ENCODE measurements at places on chromosomes 2 and 18.

- DNase-seq: peak; percentile 20
These were observed 103.4 kb upstream of the RASGRP3 start for GRCh38 chr2:33372940-33373553.

DNA sequence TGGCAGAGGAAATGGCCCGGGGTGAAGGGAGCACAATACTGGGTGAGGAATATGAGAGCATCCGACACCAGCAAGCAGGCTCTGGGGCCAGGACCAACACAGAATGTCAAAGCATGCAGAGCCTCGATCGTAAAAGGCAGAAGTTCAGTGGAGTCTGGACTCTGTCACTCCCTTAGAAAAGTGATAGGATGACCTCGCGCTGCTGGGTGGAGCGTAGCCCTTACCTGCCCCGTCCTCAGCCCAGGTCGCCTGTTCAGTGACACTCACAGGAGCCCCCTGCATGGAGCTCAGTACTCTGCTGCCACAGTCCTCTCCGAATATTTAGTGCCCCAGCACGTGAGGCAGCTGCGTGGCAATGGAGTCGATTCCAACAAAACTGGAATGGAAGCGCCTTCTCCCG, 236.7 kb upstream of the MYT1L start:
- no peak for DNase-seq

- peak; percentile 47 for DNase-seq
These were observed 73.5 kb downstream of the LIMS1 start for GRCh38 chr2:108607706-108608301.

DNA sequence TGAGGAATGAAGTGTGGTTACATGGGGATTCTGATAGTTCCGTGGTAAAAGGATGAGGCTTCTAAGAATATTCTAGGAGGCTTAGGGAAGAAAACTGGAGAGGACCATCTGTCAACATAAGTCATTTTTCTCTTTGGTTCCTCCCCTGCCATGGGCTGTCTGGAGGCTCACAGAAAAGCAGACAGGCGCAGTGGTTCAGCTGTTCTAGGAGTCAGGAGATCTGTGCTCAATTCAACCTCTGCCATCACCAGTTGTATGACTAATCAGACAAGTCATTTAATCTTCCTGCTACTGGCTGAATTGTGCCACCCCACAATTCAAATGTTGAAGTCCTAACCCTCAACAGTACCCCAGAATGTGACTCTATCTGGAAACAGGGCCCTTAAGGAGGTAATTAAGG, 36.4 kb downstream of the ADAM17 start:
- DNase-seq: no peak

DNA sequence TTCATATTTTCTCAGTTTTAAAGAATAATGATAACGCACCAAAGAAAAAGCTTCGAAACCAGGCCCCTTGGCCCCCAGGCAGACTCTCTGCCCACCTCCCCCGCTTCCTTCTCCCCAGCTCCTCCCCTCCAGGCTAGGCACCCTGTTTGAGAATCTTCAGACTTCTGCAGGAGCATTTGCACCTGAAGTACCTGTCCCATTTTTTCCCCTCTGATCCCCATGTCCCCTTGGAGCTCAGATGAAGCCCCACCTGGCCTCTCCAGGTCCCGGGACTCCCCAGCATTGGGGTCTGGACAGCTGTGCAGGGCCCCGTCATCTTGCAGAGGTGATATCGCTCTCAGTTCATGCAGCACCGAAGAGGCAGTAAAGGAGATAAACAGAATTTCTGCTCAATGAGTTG, 35.5 kb upstream of the KLHL29 start:
- no peak for DNase-seq

- no peak for DNase-seq
These were observed 84.8 kb upstream of the RAB6C start for GRCh38 chr2:129894616-129895015.

DNA sequence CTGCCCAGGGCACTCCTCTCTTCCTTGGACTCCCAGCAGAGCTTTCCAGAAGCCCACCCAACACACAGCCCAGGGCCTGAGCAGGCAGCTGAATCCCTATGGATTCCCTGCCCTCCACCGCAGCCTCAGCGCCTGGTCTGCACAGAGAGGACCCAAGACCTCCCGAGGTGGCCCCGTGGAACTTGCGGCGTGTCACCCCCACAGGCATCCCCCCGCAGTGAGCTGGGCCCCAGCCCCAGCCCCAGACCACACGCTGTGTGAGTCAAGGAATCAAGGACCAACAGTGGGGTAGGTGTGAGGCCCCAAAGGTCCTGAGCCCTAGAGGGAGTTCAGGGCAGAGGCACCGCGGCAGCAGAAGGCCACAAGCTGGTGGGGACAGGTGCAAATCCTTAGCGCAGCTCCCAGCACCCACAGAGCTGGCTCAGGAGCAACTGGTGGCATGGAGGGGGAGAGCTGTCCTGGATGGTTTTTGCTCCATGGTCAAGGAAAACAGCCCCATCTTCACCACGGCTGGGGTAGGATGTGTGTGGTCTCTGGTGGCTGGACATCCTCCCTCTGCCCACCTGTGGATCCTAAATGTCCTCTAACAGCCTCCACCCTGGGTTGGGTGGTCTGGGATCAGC, 8.5 kb downstream of the HS6ST1 start:
- no peak for DNase-seq

DNA sequence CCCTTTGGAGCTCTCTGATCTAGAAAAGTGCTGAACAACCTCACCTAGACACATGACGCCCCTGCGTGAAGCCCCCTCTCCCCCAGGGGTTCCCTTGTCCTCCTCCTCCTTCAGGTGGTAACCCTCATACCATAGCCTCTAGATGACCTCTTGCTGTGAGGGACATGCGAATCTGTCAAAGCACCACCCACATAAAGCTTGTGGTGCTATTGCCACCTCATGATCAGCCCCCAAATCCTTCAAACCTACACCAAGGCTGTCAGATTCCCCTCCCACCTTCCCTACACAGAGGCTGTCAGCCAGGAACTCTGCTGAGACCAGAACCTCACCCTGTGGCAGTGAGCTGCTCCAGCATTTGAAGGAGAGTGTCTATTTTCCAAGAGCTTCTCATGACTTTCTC, 43.1 kb upstream of the TEX51 start:
- no peak for DNase-seq

DNA sequence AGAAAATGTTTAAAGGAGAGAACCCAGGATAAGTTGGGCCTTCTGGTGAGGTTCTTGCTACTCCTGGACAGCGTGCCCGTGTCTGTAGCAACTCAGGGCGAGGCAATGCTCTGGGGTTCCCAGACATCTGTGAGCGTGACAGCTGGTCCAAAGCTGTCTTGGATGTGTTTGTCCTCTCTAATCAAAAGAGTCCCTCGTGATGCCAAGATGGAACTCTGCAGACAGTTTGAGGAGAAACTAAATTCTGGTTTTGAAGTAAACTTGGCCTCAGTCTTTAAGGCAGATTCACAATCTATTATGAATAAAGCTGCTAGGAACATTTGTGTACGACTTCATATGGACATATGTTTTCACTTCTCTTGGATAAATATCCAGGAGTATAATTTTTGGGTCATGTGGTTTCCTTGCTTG, 47.3 kb downstream of the TMEM17 start:
- no peak for DNase-seq

DNA sequence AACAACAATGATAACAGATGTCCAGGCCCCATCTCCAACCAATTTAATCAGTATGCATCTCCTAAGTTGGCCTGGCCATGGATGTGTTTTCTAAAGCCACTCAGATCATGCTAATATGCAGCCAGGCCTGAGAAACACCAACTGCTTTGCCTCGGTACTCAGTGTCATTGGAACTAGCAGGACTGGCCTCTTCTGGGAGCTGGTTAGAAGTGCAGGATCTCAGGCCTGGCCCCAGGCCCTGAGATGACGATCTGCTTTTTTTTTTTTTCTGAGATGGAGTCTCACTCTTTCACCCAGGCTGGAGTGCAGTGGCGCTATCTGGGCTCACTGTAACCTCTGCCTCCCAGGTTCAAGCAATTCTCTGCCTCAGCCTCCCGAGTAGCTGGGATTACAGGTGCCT, 69.1 kb downstream of the IRS1 start:
- DNase-seq: no peak

DNA sequence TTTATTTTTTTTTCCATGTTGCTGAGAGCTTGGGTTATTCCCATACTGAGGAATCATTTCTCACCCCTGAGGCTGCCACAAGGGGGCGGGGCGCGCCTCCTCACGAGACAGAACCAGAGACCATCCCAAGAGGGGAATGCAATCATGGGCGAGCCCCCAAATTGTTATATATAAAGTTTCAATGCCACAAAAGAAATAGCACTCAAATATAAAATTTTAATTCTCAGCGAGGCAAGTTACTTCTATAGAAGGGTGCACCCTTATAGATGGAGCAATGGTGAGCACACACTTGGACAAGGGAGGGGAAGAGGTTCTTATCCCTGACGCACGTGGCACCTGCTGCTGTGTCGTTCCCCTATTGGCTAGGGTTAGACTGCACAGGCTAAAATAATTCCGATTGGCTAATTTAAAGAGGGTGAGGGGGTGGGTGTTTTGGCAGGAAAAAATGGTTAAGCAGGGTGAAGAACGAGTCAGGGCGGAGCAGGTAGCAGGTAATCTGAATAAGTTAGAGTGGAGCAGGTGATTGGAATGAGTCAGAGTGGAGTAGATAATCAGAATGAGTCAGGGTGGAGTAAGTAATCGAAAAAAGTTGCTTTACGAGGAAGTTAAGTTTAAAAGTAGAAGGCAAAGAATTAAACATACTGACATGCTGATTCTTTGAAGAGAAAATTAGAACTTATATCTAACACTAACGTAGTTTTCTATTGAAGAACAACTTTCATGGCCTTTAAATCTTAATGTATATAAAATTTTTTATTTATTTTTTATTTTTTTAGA, 177.5 kb downstream of the MTCL1 start:
- DNase-seq: no peak

GRCh38 chr2:186423481-186423880, 62.6 kb upstream of the ZC3H15 start:
- DNase-seq: no peak

GRCh38 chr2:96136129-96136720, 2.1 kb downstream of the ASTL start:
- DNase-seq: no peak

DNA sequence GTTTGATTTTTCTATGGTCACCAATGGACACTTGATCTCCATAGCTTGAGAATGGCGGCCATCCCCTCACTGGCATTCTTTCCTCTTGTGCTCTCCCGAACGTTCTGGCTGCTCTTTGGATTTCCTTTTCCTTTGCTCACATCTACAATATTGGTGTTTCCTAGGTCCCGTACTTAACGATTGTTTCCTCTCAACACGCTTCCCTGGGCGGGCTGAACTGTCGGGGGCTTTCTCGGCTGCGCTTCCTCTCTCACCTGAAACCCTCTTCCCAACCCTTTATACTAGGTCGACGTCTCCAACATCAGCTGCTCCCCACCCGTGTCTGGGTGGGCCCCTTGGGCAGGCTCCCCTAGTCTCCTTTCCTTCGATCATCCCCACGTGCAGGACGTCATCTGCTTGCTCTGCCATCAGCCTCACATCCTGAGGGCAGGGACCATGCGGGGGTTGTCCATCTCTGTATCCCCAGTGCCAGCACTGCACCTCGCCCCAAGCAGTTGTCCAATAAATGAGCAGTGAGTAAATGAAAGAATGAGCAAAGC, 634 bp upstream of the DIS3L2 start:
- no peak for DNase-seq

- peak; percentile 57 for DNase-seq
These were observed 11.3 kb downstream of the IL1RN start for GRCh38 chr2:113138428-113139322.

- DNase-seq: no peak
These were observed 141.8 kb downstream of the MYO5B start for GRCh38 chr18:50053111-50053510.

- no peak for DNase-seq
These were observed 376.3 kb downstream of the ARHGAP15 start for GRCh38 chr2:143505542-143505941.

DNA sequence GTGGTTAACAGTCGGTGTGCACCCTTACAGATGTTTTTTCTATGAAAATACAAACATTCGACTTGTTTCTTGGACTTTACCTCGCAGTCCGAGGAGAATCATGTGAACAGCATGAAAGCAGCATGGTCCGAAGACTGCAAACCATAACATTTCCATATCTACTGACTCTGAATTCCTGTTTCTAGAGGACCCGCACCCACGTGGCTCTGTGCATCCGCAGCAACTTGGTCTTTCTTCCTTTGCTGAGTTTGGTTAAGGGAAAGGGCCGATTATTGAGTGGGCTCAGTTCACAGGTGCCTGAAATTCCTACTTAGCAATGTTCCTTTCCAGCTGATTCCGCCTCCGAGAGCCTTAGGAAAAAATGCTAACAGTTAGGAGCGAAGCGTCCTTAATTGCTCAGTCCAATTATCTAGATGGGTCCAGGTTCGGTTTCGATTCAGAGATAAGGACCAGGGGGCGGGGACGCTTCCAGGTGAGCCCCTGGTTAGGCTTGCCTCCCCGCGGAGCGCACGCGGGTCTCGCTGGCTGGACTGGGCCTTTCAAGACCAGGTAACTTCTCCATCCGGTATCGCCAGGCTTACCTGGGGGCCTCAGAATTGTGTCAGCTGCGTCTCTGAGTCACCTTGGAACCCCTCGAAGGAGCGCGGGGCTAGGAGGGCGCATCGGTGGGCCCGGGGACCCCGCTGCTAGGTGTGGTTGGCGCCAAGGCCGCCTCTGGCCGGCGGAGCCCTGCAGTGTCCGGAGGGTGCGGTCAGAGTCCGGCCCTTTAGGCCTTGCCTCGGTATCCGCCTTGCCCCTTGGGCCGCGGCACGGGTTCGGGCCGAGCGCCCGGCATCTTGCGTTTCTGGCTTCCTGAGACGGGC, 1.1 kb upstream of the B3GNT2 start:
- DNase-seq: no peak

- DNase-seq: no peak
These were observed 76.4 kb downstream of the SKA1 start for GRCh38 chr18:50451100-50451842.

DNA sequence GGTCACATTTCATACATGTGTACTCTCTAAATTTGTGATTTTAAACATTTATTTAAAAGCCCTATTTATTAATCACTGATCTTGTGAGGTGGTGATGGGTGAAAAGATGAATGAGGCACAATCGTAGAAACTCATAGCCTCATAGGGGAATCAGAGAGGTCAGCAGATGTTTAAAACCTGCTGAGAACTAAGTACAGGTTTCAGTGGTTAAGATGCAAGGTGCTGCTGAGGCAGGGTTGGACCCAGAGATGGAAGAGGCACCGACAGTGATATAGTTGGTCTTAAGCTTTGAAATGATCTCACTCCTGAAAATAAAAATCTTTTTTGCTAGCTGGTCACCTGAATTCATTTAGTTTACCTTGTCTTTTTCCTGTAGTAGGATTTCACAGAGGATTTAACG, 49.6 kb downstream of the LINC00305 start:
- no peak for DNase-seq

GRCh38 chr2:132384491-132385151, 32.0 kb upstream of the GPR39 start:
- no peak for DNase-seq

GRCh38 chr18:54612237-54612636, 21.2 kb downstream of the DYNAP start:
- DNase-seq: no peak

GRCh38 chr2:153373510-153374279, 104.9 kb downstream of the RPRM start:
- DNase-seq: no peak

- DNase-seq: no peak
These were observed 198.9 kb upstream of the NABP1 start for GRCh38 chr2:191478799-191479679.

Measured in stimulated activated CD4-positive, alpha-beta T cell treated with anti-CD3 and anti-CD28 coated beads, Interleukin-2, amount 100 ng/mL, for 24 hours (primary cell).